ENCODE measurements at places on chromosomes 1 and 21. TPM values are rescaled to one million over a fixed set of nuclear protein-coding genes. Genes with fewer than 3 reads are reported as not detected.

The ETV3L gene
- not detected for total RNA-seq

The C1orf87 gene
- not detected for total RNA-seq

The CLCA1 gene
- not detected for total RNA-seq

The MRPS14 gene
- 24.3 TPM for total RNA-seq

The FHL3 gene
- 13.2 TPM for total RNA-seq

The WDR26 gene
- total RNA-seq = 50.9 TPM

The SLFNL1 gene
- 0.21 TPM for total RNA-seq

The CROCC gene
- 15.7 TPM for total RNA-seq

The CACHD1 gene
- 11.1 TPM for total RNA-seq

The LCE1B gene
- total RNA-seq = not detected

The VAV3 gene
- total RNA-seq = 4.3 TPM

The IL22RA1 gene
- total RNA-seq = 2.7 TPM

The OR2T10 gene
- not detected for total RNA-seq

The SH2D1B gene
- 0.07 TPM for total RNA-seq

The SLC5A9 gene
- total RNA-seq = 0.07 TPM

The MTF2 gene
- 20.2 TPM for total RNA-seq

The TRIM58 gene
- under 0.01 TPM for total RNA-seq

The YBEY gene
- 17.1 TPM for total RNA-seq

The AK4 gene
- total RNA-seq = 102 TPM

The LCE1F gene
- total RNA-seq = not detected

The PRAMEF2 gene
- not detected for total RNA-seq

The RHD gene
- total RNA-seq = not detected

The AVPR1B gene
- total RNA-seq = not detected

The REG4 gene
- total RNA-seq = not detected

The AADACL4 gene
- total RNA-seq = not detected

The FNDC10 gene
- 2.5 TPM for total RNA-seq

The REN gene
- under 0.01 TPM for total RNA-seq

The SHE gene
- total RNA-seq = not detected

The SYT14 gene
- total RNA-seq = 0.14 TPM

The HSF2BP gene
- total RNA-seq = 8.5 TPM

The LYPD8 gene
- not detected for total RNA-seq

The PDZK1 gene
- total RNA-seq = 0.21 TPM

The KAZN gene
- 27.1 TPM for total RNA-seq

The CFHR3 gene
- total RNA-seq = not detected

The ADAMTSL4 gene
- 2.8 TPM for total RNA-seq

The MAP1LC3C gene
- total RNA-seq = not detected

The PTGER3 gene
- under 0.01 TPM for total RNA-seq

The UCHL5 gene
- 50.2 TPM for total RNA-seq

The MRPL24 gene
- total RNA-seq = 34.2 TPM

The LORICRIN gene
- not detected for total RNA-seq

The HFM1 gene
- total RNA-seq = not detected

The CLCA4 gene
- 26.7 TPM for total RNA-seq

The CYP4A11 gene
- total RNA-seq = not detected

The ARHGEF2 gene
- 138 TPM for total RNA-seq

The YBX1 gene
- total RNA-seq = 832 TPM

The ACTA1 gene
- total RNA-seq = not detected

The ADAM30 gene
- total RNA-seq = not detected

The RGS16 gene
- total RNA-seq = 7.5 TPM

The NCAM2 gene
- not detected for total RNA-seq

The SNX7 gene
- 18.1 TPM for total RNA-seq

The CTSE gene
- not detected for total RNA-seq

The PGLYRP3 gene
- 4.7 TPM for total RNA-seq

The A3GALT2 gene
- not detected for total RNA-seq

The OR10T2 gene
- total RNA-seq = not detected

The PTPRC gene
- total RNA-seq = not detected

The COL11A1 gene
- 0.07 TPM for total RNA-seq

The CYP4B1 gene
- total RNA-seq = 9.0 TPM

Measured in nasal cavity respiratory epithelium epithelial cell of viscerocranial mucosa (primary cell).